ENCODE measurements at places on chromosomes 12 and 14. TPM values are rescaled to one million over a fixed set of nuclear protein-coding genes. Genes with fewer than 3 reads are reported as not detected.

The GPR84 gene
- polyA plus RNA-seq: 0.18 TPM

The RIPK3 gene
- polyA plus RNA-seq: 2.8 TPM

GRCh38 chr14:21734457-21735074 lies 60.9 kb upstream of the OR4E1 start:
- no peak for DNase-seq

DNA sequence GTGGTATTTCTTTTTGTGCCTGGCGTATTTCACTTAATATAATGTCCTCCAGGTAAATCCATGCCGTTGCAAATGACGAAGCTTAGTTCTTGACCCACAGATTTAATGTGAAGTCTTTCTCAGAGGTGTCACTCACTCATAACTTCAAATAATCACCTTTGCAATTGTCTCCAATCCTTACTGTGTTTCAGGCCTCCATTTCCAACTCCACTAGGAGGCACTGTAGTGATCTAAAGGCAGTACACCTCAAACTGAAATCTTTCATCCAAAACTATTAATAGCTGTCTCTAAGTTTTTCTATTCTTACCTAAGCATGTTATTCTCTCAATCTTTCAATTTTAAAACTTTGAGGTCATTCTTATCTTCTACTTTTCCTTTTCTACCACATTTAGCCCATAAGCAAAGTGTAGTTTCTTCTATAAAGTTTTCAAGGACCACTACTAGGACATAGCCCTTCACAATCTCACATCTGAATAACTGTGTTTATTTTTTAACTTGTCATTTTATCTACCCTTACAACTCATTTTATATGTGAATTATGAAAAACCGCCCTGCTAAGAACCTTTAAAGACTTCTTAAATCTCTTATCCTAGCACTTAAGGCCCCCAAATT lies 25.5 kb upstream of the FBXO34 start:
- no peak for DNase-seq

DNA sequence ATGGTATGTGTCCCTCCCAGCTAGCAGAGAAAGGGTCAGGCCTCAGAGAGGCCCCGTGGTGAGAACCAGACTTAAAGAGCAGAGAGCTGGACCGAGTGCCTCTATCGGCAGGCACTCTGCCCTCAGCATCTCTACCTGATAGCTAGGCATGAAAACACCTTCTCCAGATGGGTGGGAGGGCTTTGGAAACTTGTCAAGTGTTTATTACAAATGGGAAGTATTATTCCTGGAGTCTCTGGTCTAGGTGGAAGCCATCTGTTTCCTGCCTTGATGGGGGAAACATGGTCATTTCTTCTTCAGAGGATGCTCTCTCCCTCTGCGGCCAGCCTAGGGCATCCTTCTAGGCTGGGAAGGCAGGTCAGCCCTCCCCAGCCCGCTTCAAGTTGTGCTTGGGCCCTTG lies 2.3 kb downstream of the TMEM63C start:
- DNase-seq: no peak

DNA sequence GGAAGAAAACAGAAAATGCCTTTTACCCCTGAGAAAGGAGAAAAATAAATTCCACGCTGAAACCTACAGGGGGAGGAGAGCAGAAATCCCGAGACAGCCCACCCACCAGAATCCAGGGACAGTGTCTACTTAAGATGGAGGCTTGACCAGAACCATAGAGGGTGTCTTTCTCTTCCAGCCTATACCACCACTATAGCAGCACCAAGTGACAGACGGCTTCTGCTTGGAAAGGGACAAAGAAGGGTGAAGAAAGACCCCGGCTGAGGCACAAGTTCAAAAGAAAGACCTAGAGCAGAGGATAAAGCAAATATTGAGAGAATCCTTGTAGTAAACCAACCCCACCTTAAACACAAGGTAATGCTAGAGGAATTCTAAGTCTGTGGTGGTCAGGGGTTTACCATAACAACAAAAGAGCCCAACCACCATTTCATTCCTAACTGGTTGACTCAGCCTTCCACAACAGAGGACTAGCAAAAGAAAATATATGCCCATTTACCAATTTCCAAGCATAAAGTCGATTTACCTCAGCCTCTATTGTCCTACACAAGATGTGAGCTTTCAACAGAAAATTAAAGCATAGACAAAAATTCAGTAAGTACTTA lies 105.3 kb upstream of the FOXG1 start:
- no peak for DNase-seq

GRCh38 chr12:1835211-1836131 lies 15.1 kb downstream of the LRTM2 start:
- no peak for DNase-seq

The CLEC9A gene
- 1.8 TPM for polyA plus RNA-seq

The TPPP2 gene
- polyA plus RNA-seq: 0.21 TPM

GRCh38 chr12:100651694-100652093 lies 78.2 kb downstream of the GAS2L3 start:
- DNase-seq: no peak

DNA sequence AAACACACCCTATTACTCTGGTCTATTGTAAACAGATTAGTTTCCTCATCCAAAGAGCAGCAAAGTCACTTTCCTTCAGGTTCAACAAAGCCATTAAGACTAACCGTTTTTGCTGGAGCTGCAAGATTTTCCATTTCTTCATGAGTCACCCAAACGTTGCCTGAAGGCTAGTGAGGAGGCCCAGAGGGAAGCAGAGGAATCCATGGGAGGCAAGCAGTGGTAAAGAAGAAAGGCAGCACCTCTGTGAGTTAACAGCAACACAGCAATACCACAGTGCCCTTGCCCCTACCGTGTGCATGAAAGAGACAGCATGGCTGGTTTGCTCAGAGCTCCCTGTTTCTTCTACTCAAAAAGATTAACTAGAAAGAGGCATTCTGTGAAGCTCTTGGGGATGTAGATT lies 206.3 kb downstream of the ACSS3 start:
- DNase-seq: no peak

DNA sequence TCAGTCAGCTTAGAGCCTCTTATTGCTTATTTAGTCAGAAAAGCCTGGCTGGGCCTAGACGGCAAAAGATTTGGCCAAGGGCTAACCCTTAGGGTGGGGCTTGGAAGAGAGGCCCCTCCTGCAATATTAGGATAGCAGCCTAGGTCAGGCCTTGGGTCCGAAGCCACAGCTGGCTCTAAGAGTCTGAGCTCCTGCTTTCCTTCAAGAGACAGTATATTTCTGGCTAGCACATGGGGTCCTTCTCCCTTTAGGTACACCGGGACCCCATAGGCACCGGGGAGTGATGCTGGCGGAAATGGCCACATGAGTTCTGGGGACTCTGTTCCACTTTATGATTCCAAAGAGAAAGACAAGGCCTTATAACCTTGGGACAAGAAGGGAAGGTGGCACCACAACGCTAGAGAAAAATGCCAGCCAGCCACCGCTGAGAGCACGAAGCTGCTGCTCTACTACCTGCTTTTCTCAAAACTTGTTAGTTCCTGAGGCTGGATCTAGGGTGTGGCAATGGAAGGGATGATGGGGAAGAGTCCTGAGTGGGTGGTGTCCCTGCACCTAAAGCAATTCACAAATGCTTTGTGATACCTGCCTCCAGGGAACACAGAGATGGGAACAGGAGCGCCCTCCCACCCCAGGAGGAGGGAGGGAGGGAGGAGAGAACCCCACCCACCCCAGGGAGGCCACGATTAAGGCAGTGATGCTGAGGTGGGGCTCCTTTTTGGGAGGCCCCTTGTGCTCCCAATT lies 3.1 kb upstream of the AVIL start:
- DNase-seq: no peak

GRCh38 chr14:76456891-76457586 lies 81.1 kb downstream of the ESRRB start:
- DNase-seq: no peak

The EML1 gene
- polyA plus RNA-seq: 39.7 TPM

The VDR gene
- polyA plus RNA-seq: 1.9 TPM

DNA sequence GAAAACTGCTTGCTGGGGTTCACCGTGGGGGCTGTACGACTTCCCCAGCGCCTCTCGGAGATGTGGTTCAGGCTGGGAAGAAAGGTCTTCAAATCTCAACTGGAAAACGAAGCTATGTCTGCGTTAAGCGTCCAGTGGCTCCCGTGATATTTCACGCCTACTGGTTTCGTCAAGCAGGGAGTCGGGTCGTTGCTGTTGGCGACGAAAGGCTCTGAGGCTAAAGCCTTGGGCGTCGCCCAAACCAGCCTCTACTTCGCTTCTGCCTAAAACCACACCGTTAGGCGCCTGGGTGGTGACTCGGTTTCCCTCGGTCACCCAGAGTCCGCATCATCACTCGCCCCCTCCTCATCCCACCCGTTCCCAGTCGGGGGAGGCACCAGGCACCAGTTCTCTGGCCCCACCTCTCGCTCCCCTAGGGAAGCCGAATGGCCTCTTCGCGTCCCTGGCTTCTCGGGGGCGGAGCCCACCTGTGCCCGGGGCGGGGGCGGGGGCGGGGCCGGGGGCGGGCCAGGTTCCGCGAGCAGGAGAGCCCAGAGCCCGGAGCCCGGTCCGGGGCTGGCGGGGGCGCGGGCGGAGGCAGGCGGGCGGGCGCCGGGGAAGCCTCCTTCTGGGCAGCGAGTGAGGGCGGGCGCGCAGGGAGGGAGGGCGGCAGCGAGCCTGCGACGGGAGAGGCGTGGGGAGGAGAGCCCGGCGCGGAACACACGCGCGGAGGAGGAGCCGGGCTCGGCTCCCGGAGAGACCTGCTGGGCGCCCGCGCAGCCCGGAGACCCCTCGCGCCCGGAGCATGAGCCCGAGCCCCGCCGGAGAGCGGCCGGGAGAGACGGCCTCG lies at the start of gene B4GALNT3:
B4GALNT3 (plus strand) TSS at position 510 of the 829 bp plus-strand sequence. CDS start 438 bp downstream, outside the sequence.
- peak; percentile 28 for DNase-seq

- no peak for DNase-seq
Measured at GRCh38 chr12:64680235-64680634, 69.9 kb downstream of the RASSF3 start.

The IFNG-AS1 gene
- 0.31 TPM for polyA plus RNA-seq

GRCh38 chr12:51473947-51474346 lies 49.3 kb downstream of the SLC4A8 start:
- DNase-seq: no peak

- DNase-seq: no peak
Measured at GRCh38 chr14:70707138-70708038, 65.7 kb downstream of the TTC9 start.

GRCh38 chr12:131604859-131605258 lies 106.0 kb upstream of the SFSWAP start:
- no peak for DNase-seq

DNA sequence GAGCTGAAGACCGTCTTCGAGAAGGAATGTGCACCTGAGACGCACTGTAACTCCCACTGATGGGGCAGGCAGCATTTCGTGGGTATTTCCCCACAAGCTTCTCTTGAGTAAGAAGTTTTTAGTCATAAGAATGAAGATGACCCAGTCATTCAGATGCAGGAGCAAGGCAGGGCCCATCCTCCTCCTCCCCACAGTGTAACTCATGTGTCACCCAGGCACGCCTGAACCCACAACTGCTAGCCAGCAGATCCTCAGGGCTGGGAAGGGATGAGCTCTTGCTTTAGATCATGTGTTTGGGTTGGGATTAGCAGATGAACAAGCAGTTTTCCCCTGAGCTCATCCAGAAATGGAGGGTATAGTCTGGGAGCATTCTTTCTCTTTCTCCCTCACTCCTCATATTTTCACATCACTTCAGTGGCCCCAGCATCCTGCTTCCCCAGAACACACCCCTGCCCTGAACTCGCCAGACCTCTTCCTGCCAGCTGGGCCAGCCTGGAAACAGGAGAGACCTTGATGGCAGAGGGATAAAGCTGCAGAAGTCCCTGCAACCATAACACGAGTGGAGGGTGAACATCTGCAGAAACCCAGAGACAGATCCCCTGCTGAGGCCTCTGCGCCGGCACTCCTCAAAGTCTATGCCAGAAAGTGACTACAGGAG lies 73.3 kb downstream of the B4GALNT3 start:
- no peak for DNase-seq

The CLEC4D gene
- 0.07 TPM for polyA plus RNA-seq

DNA sequence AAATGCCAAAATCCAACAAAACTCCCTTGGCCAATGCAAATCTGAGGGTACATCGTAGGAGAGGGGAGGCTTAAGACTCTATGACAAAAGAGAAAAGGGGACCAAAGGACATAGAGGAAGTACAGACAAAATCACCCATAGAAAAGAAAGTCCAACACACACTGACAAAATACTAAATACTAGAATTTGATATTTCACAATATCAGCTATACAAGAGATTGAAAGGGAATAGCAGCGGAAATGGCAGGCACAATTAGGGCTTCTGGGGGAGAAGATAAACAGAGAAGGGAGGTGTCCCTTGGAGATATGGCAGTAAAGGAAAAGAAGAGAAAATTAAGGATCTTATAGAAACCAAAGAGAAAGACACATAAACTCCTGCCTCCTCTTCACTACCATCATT lies 29.0 kb downstream of the ATP2B1 start:
- no peak for DNase-seq

The TMTC2 gene
- 19.2 TPM for polyA plus RNA-seq

The GZMB gene
- 0.70 TPM for polyA plus RNA-seq

- no peak for DNase-seq
Measured at GRCh38 chr12:57169969-57170368, 22.6 kb upstream of the LRP1-AS start.

- DNase-seq: no peak
Measured at GRCh38 chr14:98725676-98726075, 546.3 kb downstream of the BCL11B start.

The OLR1 gene
- polyA plus RNA-seq: 0.31 TPM

The SLCO1B1 gene
- not detected for polyA plus RNA-seq

The TMEM30B gene
- polyA plus RNA-seq: 19.4 TPM

All from right lung (tissue), 10 donors.